ENCODE measurements at places on chromosomes 13 and 19.

- DNase-seq, result no peak
Observed at GRCh38 chr13:21014139-21014501, 47.3 kb downstream of the LATS2 start.

DNA sequence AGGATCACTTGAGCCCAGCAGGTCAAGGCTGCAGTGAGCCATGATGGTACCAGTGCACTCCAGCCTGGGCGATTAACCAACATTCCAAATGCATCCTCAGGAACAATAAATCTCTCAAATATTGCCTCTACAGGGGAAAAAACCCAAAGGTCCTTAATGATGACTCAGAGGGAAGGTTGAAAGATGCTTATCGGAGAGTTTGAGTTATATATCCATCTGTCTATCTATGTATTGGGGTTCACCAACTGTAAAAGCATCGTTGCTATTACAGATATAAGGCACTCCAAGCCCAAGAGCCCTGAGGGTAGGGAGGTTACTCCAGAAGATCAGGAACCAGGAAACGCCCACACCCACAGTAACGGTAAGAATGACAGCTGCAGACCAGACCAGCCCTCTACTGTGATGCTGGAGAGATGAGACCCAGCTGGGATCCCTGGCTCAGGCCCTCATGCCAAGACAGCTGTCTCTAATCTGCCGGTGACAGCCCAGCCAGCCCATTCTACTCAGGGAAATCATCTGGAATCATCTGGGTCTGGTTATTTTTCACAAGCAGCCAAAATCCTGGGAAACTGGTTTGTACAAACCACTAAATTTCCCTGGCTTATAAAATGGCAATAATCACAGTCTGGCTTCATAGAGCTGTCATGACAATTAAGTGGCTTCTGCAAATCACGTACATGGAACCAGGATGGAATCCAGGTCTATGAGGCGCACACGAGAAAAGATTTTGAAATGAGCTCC, 23.8 kb downstream of the TEX101 start:
- DNase-seq, result no peak

DNA sequence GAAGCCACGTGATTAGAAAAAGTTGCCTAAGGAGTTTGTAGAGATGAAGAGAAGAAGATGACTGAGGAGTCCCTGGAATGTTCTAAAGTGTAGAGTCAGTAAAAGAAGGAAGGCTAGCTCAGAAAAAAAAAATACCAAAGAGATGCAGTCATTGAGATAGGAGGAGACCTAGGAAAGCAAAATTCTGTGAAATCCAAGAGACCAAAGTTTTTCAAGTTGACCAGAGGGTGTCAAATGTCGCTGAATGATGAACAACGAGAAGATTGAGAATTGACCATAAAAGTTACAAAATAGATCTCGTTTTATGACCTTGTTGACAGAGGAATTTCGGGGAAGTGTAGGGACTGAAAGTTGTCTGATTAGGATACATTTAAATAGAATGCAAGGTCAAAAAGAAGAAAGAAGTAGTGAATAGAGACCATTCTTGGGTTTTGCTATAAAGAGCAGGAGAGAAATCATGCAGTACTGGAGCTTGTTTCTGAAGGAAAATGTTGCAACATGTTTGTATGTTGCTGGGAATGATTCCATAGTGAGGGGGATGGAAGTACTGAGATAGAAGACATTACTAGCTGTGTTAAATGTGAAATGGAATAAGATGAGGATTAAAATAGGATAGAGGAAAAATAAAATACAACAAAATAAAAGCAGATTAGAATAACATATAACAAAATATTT, 30.2 kb upstream of the HTR2A start:
- no peak for DNase-seq

DNA sequence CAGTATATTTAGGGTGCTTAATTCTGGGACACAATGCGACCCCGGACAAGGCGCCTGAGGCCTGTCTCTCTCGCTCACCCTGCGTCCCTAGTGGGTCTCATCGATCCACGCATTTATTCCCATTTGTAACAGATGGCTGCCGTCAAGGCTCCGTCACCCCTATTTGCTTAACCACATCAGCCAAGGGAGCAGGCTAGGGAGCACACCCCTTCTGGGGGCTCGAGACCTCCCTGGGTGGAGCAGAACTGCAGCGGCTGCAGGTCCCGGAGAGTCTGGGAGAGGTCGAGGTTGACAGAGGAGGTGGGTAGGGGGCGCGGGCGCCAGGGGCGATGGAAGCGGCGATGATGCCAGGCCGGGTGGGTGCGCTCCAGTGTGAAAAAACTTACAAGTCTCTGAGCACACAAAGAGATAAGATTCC, 507 bp downstream of the ALG5 start:
- DNase-seq, result no peak

DNA sequence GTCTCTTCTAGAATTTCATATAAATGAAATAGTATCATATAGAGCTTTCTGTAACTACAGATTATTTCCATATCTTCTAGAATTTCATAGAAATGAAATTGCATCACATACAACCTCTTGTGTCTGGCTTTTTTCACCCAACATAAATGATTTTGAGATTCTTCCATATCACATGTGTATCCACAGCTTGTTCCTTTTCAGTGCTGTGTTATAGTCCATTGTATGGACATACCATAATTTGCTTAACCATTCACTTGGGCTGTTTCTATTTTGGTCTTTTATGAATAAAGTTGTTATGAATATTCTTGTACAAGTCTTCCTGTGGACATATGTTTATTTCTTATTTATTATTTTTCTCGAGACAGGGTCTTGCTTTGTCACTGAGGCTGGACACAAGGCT, 11.7 kb downstream of the TPRX1 start:
- no peak for DNase-seq

Measured in NCI-H2107 (cell line).